ENCODE measurements at places on chromosomes 5 and 9.

DNA sequence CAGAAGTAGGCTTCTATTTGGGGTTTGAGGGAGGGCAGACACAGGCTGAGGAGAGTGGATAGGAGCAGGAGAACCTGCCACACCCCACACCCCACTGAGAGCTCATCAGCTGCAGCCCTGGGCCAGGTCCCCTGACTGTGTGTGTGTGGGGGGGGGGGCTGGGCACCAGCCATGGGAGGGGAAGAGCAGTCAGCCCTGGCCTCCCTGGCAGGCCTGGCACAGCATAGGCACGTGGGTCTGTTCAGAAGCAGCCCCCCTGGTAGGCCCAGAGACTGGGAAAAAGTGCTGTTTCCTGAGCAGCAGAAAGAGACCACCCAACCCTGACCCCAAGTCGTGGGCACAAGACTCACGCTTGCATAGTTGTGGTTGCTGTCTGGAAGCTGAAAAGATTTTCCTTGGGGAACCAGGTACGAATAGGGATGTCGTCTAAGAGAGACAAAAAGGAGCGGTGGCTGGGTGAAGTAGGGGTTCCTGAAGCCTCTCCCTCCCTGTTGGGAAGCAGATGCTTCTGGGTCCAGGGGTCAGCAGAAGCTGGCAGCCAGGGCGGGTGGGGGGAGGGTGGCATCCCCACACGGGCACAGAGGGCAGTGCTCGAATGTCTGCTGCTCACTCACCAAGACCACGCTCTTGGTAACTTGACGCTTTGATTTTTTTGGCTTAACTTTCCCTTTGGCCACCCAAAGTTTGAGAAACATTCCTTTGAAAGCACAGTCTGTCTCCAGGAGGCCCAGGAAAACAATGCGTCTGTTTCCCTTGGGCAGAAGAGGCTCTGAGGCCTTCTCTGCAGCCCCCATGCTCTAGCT lies 2.9 kb downstream of the NSMF start:
- DNase-seq: no peak

DNA sequence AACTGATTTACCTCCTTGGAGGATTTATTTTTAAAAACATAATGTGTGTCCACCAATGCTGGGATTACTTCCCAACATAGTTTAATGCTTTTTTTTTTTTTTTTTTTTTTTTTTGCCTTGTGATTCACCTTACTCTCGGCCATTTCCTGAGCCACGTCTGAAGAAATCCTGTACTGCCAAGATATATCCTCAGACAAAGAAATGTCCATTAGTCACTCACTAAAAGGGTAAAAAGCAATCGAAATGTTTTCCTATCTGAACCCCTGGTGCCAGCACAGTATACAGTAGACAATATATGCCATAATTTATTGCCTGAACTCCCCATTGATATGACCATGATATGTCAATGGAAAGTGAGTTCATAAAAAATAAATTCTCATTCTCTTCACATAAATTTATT lies 344.1 kb downstream of the BNC2 start:
- no peak for DNase-seq

DNA sequence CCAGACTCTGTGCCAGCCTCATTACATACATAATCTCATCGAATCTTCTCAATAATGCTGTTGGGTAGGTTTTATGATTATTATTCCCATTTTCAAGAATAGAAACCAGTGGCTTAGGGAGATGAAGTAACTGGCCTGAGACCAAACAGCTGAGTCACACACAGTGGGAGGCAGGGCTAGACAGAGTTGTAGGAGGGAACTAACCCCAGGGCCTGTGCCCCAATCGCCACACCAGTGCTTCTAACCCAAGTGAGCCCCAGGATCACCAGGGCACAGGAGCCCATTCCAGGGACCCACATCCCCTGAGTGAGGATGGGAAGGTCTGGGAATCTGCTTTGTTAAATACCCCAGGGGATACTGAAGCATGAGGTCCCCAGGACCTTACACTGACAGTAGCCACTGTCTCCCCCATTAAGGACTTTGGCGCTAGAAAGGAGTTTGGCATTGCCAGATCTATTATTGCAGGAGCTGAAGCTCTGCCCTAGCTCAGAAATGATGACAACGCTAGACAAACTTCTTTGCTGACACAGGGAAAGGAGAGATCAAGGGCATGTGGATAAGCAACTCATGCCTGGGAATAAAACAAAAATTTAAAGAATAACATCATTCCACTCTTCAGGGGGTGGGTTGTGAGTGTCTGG lies 63.8 kb upstream of the PPARGC1B start:
- no peak for DNase-seq

DNA sequence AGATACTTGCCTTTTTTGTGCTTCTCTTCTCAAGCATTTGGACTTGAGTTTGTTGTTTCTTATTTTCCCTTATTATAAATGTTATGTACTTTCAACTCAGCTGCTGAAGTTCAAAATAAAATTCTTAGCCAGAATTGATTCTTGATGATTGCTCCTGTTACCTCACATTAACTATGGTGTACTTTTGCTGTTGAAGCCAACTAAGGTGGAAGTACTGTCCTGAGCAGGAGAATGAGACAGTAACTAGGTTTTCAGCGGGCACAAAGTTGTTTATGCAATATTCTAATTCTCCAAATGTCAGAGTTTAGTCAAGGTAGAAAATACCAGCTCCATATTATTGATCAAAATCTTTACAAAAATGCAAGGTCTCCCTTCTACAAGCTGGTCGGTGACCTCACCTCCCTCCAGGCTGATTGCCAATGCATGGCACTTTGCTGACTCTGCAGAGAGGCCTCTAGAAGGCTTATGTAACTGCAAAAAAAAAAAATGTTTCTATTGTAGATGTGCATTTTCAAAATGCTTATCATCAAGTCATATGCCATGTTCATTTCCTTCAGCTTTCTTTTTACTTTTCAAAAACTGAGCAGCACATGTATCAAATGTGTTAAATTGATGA lies 1783.5 kb upstream of the WWC1 start:
- no peak for DNase-seq

DNA sequence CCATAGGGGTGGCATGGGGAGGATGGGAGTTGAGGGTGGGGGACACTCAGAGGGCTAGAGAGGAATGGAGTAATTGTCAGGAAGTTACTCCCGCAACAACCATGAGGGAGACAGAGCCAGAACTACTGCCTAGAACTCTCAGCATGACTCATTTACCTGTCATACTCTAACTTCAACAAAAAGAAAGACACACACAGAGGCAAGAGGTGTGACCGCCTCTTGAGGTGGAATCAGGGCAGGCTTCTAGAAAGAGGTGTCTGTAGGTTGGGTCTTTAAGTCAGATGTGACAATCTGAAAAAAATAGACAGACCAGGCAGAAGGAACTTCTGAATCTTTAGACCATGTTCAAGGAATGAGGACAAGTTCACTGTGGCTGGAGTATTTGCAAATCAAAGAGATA lies 73.4 kb downstream of the GABBR2 start:
- DNase-seq: no peak

DNA sequence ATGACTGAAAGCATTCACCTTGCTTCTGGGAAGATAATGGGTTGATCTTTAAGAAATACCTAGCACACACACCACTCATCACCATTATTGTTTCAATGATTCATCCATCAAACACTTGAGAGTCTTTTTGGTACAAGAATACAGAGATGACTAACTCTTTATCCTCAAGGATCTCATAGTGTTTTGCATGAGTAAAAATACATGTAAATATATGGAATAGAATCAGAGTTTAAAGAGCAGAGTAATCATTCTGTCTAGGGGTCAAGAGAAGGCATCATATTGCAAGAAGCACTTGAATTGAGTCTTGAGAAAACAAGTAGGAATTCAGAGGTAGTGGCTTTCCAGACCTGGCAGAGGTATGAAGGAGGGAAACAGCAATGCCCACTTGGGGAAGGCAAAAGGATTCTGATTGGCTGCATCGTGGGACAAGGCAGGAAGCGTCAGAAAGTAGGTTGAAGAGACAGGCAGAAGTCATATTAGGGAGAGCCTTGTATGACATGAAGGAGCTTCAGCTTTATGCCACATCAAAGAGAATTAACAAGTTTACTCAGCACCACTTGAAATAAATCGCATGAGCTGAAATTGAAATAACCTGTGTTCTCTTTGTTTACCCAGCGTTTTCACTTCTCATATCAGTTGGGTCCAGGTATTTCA lies 542.5 kb downstream of the TLE1 start:
- no peak for DNase-seq

DNA sequence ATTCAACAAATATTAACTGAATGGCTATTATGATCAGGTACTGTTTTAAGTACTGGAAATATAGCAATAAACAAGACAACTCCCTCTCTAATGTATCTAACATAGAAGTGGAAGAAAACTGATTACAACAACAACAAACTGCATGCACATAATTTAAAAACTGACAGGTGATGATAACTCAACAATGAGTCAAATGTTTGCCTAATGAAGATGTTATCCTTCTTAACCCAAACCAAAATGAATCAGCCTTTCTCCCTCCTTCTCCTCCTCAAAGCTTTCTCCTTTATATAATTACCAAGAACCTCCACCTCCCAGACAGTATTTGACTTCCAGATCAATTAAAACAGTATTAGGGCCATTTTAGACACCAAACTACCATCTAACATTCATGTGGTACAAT lies 49.3 kb downstream of the RICTOR start:
- no peak for DNase-seq

DNA sequence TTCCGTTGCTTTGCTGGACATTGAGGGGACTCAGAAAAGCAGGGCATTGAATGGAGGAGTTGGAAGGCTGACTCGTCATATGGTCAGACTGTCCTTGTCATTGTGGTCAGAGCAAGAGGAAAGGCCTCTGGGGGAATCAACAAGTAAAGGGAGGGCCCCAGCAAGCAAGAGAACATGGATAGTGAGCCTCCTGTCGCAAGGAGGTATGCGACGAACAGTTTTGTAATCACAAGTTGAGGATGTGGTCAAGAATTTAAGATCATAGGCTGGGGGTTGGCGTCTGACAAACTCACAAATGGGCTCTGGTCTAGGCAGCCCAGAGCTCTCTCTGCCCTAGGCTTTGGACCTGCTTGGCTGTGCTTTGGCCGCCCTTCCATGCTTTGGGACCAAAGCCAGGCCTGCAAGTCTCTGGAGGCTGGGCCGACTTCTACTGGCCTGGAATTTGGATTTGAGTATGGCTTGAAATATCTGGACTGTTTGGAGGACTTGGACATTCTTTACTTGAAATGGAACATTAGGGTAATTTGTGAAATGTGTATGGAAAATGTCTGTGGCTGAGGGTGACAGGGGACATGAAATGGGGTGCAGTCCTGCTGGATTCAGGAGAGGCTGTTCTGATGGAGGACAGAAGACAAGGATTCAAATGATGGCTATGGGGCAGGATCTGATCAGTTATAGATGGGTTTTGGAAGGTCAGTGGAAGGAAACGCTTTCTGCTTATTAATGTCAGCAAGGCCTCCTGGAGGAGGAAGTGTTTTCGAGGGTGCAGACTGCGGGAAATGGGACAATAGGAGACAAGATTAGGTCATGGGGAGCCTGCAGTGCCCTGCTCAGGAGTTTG lies 19.2 kb upstream of the NDST1 start:
- no peak for DNase-seq

- peak; percentile 58 for DNase-seq
Measured at GRCh38 chr5:170313344-170313743, 15.8 kb upstream of the LCP2 start.

DNA sequence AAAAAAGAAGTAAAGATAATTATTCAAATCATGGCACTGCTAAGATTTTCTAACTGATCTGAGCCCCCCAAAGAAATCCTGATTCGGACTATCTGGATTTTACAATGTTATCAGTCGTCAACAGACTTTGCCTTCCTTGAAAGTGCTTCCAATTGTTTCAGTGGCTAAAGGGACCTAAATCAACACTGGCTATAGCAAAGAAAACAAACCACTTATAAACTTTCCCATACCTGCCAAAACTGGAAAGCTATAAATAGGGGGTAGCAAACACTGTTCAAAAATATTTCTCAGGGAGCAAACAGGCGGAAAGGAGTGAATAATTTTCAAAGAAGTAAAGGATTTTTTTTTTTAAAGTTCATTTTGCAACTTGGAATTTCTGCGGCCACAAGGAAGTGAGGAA lies 105.6 kb upstream of the LIFR start:
- DNase-seq: no peak

- no peak for DNase-seq
Measured at GRCh38 chr5:151923866-151924476, 680 bp downstream of the GLRA1 start.

- peak; percentile 40 for DNase-seq
Measured at GRCh38 chr9:87708986-87709728, 16.8 kb upstream of the CTSL start.

DNA sequence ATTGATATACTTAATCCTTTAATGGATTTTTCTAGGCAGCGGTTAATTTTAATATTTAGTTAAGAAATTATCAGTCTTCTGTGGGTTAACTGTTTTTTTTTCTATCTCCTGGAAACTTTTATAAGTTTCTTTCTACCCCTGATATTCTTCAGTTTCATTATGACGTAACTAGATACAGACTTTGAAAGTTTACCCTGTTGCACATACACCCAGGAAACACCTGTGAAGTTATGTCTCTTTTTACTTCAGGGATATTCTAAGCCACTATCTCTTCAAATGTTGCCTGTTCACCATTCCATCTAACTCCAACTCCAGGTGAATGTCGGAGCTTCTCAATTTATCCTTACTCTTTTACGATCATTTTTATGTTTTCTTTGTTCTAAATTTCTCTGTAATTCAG lies 329.0 kb downstream of the ICE1 start:
- no peak for DNase-seq

GRCh38 chr9:133945314-133945975 lies 46.7 kb downstream of the VAV2 start:
- no peak for DNase-seq

- no peak for DNase-seq
Measured at GRCh38 chr5:7849681-7850394, 1.1 kb downstream of the CFAP90 start.

GRCh38 chr5:4700069-4700468 lies 440.1 kb upstream of the ADAMTS16 start:
- no peak for DNase-seq

GRCh38 chr9:80874276-80874675 lies 815.1 kb downstream of the TLE1 start:
- no peak for DNase-seq

GRCh38 chr5:95823218-95823737 lies 752 bp upstream of the GLRX start:
- no peak for DNase-seq

GRCh38 chr9:18544456-18544855 lies 70.5 kb downstream of the ADAMTSL1 start:
- DNase-seq: no peak

DNA sequence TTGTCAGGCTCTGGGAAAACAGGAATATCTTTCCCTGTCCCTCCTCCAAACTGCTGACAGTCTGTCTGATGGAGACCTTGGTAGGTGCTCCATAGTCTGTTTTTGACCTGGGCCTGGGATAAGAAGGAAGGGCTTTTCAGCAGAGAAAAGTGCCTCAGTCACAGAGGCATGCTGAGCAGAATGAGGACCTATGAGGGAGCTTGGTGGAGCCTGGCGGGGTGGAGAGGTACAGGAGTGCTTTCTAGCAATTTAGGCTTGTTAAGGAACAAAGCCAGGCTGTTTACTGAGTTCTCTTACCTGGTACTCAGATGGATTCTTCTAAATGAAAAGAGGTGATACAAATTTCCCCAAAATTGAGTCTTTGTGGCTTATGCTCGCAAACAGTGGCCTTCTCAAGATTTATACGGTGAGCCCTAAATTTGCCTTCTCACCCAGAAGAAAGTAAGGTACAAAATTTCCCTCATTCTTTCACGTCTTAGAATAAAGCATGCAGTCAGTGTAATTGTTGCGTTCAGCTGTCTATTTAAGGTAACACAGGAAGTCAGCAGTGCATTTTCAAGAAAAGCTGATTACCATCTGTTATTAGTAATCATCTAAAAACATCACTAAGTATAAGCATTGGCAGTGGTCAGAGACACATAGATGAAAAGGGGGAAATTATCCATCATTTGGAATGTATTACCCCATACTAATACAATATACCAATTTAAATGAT lies 28.6 kb upstream of the IL13 start:
- DNase-seq: no peak
